ENCODE measurements at places on chromosomes 13 and 19.
A peak's percentile ranks its signal among the peaks of the same experiment; 100 is the strongest.

GRCh38 chr13:89380101-89380500 is 1708.9 kb downstream of the SLITRK5 start:
- DNase-seq = no peak

DNA sequence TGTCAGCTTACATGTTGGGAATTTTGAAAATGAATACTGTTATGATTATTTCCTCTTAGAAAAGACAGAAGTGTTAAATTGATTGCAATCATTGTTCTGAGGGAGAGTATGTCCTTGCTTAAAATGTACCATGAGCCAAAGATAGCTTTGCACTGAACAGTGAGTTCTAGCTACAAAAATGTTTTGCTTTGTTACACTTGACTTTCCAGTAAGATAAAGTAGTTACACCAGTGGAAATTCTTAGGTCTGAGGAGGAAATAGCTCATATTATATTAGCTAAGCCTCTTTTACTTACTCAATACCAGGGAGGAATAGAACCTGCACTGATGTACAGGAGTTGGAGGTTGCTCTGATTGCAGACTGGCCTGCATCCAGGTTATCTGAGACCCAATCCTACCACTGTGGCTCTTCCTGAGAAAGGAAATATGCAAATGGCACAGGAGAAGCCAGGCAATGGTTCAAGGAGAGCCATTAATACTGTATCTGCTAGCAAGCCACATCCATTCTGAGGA is 53.0 kb upstream of the FBXL3 start:
- DNase-seq = no peak

DNA sequence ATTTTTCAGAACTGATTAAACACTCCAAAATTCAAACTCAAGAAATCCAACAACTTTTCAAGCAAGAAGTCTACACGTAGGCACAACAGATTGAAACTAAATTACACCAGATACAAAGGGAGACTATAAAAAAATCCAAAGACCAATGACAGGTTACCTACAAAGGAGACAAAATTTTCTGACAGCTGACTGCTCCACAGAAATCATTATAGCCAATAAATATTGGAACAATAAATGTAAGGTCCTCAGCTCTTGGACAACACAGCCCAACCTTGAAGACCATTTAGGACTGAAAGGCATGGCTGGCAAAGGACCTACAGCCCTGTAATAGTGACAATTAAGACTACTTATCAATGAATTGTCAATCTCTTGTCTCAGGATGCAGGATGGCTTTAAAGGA is 15.9 kb downstream of the ZNF350 start:
- DNase-seq = no peak

GRCh38 chr13:80239571-80240255 is 101.2 kb downstream of the SPRY2 start:
- DNase-seq = no peak

GRCh38 chr19:46533078-46533620 is 37.5 kb upstream of the PNMA8B start:
- no peak for DNase-seq

DNA sequence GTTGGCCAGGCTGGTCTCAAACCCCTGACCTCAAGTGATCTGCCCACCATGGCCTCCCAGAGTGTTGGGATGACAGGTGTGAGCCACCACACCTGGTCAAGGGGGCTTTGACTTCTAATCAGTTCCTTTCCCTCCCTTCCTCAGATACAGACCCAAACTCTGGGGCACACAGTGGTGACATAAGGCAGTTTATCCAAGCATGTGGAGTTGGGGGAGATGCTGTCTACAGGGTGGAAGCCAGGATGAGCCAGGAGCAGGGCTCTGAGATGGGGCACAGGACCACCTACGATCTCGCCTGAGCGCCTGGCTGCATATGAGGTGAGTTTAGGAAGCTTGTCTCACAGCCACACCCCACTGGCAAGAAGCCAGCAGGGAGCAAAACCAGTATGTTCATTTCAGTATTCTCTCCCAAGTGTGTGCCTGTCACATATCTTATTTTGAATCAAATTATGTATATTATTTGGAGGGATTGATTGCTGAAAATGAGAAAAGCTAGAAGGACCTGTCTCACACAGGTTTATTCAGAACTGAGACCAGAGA is 67.7 kb downstream of the KCTD15 start:
- no peak for DNase-seq

DNA sequence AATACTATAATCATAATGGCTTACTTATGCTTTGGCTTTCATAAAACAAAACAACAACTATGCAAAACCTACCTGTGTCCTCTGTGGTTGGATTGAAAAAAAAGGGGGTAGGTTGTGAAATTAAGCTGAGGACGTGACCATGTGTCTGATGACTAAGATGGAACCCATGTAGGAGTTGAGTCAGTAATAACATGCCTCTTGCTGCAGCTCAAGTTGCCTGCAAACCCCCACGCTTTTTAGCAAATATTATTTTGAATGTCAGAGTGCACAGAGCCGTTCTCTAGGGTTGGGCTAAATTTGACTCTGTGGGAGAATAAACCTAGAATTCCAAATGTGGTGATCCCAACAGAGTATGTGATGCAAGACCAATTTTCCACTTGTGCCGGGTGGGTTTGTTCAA is 209.3 kb downstream of the KCNRG start:
- no peak for DNase-seq

GRCh38 chr13:41458761-41459431 is 1.5 kb downstream of the RGCC start:
- DNase-seq = peak; percentile 52

GRCh38 chr19:53903055-53903680 is 5.9 kb upstream of the CACNG7 start:
- DNase-seq = no peak

GRCh38 chr19:1253514-1254080 is 5.2 kb downstream of the MIDN start:
- DNase-seq = no peak

All from stimulated activated CD8-positive, alpha-beta memory T cell treated with anti-CD3 and anti-CD28 coated beads, Interleukin-15, amount 100 ng/mL, for 48 hours (primary cell).